ENCODE measurements at places on chromosomes 7 and 10.

DNA sequence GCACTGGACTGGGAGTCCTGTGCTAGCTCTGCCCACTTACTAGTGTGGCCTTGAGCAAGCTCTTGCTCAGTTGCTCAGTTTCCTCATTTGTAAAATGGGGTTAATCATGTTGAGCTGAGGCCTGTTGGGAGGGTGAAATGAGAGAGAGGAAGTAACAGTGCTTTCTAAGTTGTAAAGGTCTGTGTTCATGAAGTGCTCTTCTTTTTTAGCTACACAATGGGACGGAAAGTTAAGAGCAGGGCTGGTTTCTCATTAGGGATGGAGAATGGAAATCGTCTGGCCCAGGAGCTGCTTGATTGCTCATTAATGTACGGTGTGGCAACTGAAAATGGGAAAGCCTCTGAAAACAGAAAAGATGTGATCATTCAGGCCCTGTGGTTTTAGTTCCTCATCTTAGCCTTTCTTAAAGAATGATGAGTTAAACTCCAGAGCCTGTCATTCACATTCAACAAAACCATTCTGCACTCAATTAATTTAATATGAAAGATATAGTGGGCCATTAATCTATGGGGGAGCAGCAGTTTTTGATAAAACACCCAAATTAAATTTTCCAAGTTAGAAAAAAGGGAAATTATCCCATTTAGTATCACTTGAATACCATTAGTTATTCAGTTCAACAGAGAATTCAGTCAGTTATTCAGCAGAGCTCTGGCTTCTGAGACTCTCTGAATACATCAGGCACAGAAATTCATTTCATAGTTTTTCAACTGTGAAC is 60.5 kb downstream of the SH2D4B start:
- DNase-seq: no peak

DNA sequence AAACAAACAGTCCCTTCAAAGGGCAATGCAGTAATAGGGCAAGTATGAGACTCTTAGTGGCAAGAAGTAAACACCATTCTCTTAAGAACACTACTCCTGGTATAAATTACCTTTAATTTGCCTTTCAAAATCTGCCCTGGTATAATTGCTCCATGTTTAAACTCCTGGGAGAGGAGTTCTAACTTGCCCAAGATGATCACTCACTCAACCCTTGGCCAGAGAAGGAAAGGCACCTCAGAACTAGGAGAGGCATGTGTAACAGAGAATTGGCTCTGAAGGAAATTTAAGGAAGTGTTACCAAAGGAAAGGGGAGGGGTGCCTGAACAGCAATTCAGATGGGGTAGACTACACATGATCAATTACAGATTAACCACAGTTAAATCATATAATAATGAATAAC is 1173.6 kb upstream of the SORCS1 start:
- no peak for DNase-seq

GRCh38 chr10:80173466-80173865 is 31.9 kb downstream of the ANXA11 start:
- no peak for DNase-seq

GRCh38 chr7:15607529-15608210 is 45.9 kb upstream of the AGMO start:
- no peak for DNase-seq

GRCh38 chr7:100433276-100433591 is 3.1 kb downstream of the PPP1R35 start:
- no peak for DNase-seq

GRCh38 chr10:83248106-83248631 is 891.1 kb upstream of the GHITM start:
- no peak for DNase-seq

GRCh38 chr10:95628786-95629185 is 27.7 kb downstream of the ALDH18A1 start:
- DNase-seq: no peak

DNA sequence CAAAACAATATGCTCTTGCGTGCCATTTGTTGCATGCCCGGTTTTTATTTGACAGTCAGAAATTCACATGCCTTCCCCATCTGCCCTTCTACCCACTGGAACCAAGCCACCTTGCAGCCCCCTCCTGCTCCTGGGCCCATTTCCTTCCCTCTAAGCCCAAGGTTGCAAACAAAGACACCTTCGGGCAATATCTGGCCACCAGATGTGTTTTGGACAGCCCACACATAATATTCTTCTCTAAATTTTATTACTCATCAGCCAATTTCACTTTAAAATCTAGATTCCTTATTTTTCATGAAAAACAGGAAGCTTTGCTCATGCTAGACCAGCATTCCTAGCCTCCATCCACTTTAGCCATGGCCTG is 18.2 kb upstream of the C10orf105 start:
- no peak for DNase-seq
